ENCODE measurements at places on chromosomes 5 and 9.

- DNase-seq = no peak
Measured at GRCh38 chr5:33755231-33755630, 136.6 kb downstream of the ADAMTS12 start.

GRCh38 chr5:15600035-15600434, 100.1 kb downstream of the FBXL7 start:
- DNase-seq = no peak

DNA sequence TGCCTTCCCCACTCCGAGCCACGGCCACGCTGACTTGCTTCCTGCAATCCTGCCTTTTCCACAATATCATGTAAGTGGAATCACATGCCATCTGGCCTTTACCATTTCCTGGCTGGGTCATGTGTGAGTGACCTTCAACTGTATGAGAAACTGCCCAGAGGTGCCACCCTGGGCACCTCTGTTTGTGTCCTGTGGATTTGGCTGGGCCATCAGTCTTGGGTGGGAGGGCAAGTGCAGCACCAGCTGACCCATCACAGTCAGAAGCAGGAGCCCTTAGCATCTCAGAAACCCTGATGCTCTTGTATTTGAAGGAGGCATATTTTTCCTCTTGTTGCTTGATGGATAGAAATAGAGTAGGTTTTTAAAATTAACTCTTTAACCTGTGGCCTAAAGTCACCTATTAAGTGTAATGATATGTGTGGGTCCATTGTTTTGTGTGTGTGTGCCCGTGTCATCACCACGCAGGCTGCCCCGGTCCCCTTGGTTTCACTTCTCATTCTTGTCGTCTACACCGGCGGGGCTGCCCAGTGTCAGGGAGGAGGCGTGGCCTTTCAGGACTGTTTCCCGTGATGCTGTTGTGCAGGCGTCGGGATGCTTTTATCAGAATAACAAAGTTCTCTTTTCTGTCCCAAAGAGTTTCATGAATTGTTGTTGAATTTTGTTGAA, 52.1 kb upstream of the CACNA1B start:
- peak; percentile 85 for DNase-seq

DNA sequence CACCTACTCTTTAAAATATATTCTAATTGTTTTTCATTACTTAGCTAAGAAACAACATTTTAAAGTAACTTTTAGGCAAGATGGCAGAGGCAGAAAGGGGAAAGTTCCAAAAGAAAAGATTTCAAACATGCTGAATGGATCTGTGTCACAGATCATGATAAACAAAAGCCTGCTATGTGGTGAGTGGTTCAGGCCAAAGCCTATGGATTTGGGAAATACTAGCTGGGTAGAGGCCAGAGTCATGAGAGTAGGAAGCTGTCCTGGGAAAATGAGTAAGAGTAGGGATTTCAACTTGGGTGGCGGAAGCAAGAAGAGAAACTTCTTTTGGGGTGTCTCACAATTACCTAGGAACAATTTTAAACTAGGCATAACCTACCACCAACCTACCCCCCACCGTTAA, 68.7 kb upstream of the GRHPR start:
- no peak for DNase-seq

DNA sequence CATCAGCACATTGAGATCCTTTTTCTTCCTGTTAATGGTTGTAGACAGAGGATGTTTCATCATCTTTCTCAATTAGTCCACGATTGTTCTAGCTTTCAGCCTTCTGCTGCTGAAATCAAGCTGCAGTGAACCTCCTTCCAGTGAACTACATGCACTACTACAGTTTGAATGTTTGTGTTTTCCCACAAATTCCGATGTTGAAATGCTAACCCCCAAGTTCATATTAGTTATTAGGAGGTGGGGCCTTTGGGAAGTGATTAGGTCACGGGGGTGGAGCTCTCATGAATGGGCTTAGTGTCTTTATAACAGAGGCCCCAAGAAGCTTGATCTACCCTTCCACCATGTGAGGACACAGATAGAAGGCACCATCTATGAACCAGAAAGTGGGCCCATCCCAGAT, 32.9 kb downstream of the NSG2 start:
- DNase-seq = no peak

DNA sequence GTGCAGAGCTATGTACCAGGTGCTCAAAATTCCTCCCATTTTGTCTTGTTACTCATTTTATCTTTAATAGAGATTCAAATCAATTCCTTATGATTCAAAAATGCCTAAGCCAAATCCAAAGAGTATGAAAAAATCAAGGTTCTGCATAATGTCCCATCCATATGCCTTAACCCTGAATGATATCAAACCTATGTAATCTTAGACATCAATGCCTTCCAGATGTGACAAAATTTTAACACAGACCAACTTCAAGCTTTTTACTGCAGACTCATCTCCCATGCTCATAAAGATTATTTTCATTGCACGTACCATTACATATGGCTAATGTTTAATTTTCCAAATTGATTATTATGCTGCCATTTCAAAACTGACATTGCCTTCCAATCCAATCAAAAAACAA, 122.4 kb downstream of the NFIB start:
- no peak for DNase-seq

DNA sequence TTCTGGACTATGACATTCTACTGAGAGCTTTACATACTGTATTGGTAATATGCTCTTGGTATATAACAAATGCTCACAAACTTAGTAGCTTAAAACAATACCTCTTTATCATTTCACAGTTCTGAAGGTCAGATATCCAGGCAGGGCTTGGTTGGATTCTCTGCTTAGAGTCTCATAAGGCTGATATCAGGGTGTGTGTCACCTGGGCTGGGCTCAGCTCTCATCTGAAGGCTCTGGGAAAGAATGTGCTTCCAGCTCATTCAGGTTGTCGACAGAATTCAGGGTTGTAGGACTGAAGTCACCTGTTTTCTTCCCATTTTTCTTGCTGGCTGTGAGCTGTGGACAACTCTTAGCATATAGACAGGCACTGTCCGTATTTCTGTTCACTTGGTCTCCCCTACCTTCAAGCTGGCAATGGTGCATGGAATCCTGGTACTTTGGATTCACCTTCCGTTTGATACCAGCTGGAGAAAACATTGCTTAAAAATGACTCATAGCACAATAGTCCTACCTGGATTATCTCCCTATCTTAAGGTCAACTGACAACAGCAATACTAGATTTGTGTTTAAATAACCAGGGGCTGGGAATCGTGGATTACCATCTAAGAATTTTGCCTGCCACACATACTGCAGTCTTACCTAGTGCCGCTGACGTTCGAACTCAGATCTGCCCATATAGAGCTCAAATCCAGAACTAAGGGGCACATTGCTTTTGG, 69.2 kb downstream of the RCL1 start:
- DNase-seq = no peak
